ENCODE measurements at places on chromosomes 4 and X.

GRCh38 chr4:39326468-39326977, 39.6 kb downstream of the RFC1 start:
- DNase-seq, result no peak

DNA sequence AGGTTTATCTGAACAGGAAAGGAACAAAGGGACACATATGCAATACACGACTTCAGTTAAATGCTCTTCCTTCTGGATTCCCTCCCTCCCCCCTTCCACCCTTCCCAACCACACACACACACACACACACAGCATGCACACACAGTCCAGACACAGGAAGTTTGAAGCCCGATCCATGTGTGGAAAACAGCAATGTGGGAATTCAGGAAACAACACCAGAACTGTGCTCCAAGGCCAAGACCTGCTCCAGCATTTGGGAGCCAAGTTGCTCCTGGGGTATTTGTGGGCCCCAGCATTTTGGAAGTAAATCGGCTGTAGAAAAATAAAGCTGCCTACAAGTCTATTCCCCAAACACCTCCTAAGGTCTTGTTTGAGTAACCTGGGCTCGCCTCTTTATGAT, 5.6 kb upstream of the AMOT start:
- no peak for DNase-seq

DNA sequence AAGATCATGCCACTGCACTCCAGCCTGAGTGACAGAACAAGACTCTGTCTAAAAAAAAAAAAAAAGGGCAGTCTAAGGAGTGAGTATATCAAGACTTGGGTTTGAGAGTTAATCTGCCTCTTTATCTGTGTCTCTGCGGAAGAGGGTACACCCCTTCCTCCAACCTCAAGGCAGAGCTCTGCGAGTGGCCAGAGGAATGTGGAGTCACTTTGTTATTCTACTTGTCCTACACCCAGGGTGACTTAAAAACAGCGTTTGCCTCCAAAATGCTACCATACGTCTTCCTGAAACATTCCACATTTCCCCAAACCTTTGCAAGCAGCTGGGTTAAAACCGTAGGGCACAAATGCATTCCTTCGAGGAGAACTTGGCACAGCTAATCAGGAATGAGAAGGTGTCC, 199.9 kb downstream of the SHOX start:
- no peak for DNase-seq

GRCh38 chr4:169665046-169665737, 44.8 kb downstream of the CLCN3 start:
- no peak for DNase-seq

DNA sequence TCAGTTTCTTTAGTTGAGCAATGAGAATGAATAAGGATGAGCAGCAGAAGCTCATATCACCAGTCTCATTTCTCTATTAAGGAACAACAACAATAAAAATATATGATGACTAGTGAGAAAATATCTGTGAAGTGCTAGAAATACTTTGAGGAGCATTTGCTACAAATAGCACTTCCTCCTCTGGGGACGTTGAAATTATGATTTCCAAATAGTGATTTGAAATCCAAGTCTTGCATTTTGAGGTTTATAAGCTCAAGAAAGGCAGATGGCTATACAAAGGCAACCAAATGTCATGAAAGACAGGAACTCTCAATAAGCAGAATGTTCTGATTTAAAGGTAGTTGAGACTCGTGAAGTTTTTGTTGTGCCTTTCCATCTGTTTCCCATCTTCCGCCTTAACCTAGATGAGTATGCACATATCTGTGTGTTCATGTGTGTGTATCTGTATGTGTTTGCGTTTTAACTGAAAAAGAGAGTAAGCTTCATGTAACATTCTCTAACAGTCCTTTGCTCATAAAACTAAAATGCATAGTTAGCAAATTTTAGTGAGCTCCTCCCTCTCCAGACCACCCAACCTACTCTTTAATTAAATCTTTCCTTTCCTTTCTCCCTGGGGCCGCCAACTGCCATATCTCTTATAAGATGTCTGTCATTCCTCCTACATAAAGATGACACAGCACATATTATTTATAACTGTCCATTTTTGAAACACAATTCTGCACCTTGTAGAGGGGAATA, 222.6 kb upstream of the RASGEF1B start:
- no peak for DNase-seq

DNA sequence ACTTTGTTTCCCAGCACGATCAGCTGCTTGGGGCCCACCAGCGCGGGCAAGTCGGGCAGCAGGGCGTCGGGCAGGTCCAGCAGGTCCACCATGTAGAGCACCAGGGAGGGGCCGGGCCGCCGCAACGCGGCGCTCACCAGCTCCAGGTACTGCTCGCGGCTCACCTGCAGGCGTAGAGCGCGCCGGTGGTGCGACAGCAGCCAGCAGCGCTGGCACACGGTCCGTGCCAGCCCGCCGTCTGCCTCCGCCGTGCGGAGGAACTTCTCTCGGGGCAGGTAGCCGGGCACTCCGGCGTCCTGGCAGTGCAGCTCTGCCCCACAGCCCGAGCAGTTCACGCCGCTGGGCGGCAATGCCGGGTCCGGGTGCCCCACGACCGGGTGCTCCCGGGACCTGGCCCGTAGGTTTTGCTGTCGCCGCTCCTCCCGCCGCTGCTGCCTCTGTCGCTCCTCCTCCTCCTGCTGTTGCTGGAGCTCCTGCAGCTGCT, 527 bp downstream of the NOA1 start:
- DNase-seq, result peak; percentile 54

DNA sequence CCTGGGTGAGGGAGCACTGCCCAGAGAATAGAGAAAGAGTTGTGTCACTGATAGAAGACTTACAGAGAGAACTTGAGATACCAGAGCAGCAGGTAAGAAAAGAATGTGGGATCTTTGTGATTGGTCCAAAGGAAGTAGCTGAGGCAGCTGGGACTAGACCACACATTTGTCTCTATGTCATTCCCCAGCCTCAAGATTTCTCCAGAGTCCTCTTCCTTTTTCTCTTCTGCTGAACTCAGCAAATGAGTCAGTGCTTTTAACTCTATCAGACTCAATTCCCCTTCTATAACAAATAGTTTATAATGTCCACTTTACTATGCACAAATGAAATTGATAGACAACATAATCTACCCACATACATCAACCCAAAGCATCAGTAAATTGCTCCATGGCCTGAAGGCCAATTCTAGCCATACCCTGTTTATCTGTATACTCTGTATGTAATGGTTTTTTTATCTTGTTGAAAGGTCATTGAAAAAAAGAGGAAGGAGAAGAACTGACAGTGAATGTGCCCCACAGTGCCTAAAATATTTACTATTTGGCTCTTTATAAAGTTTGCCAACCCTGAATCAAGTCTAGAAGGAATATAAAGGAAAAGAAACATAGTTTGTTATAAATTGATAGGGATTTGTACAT, 38.2 kb downstream of the ETDC start:
- DNase-seq, result no peak

- DNase-seq, result no peak
These were observed 113.5 kb upstream of the TMEM164 start for GRCh38 chrX:109889289-109890006.

DNA sequence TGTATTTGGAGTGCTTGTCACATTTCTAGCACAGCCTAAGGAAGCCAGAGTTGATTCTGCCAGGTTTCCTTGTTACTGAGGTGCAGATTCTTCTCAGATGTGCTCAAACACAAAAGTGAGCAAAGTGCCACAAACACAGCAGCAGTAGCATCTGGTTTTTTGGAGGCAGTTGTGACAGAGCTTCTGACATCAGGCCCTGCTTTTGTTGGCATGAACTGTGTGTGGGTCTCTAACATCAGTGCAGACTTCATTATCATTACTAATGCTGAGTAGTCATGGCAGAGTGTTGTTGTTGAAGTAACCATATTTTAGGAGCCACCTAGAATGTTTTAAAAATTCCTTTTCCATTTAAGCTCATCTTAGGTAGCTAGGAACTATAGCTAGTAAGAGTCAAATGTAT, 656.6 kb downstream of the ANKRD50 start:
- DNase-seq, result no peak

DNA sequence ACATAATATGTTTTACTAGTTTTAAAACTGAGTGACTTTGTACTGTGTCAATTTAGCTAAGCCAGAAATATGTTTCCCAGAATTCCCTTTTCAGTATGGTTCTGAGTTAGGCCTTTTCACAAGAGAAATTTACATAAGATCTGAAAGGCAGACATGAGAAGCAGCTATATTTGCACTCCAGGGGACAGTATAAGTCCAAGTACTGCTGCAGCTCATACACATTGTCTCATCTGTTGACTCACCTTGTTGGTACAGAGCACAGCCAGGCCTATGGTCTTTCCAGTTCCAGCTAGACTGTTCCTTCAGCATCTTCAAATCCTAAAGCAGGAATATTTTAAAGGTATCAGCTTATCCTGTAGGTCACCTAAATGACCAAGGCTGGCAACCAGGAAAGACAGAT, 53.5 kb downstream of the BMP3 start:
- no peak for DNase-seq

DNA sequence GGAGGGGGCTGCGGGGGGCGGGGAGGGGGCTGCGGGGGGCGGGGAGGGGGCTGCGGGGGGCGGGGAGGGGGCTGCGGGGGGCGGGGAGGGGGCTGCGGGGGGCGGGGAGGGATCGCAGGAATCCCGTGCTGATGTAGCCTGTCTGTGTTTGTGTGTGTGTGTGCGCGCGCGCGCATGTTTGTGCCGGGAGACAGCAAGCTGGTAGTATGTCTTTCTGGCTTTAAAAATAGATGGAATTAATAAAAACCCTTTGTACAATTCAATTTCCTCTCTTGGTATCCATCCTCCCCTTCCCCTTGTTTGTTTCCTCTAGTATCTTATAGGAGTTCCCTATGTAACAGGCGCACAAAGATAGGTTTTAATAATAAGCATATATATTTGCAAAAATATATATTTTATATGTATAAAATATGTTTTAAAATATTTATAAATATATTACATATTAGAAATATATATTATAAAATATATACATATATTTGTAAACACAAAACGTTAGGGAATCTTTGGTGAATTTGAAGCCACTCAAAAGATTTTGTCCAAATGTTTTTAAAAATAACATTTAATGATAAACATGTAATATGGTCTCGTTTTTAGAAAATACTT, 782 bp downstream of the ARHGAP24 start:
- DNase-seq, result no peak

- no peak for DNase-seq
These were observed 9.0 kb downstream of the GK2 start for GRCh38 chr4:79399076-79399475.

DNA sequence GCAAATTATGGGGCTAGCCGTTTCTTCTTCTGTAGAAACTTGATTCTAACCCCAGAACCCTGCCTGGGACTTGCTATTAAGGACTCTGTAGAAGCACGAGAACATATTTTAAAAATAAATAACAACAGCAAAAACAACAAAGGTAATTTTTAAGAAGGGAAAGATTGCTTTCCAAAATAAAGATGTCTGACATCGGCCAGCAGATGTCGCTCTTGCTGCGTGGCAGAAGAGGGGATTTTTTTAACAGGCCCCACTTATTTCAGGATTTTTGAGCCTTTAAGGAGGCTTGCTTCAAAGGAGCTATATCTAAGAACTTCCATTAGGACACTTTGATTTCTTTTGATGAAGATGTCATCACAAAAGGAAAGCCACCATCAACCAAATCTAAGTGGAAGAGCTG, 62.8 kb upstream of the EGFL6 start:
- peak; percentile 58 for DNase-seq

- DNase-seq, result no peak
These were observed 10.3 kb upstream of the VSIG4 start for GRCh38 chrX:66050140-66050569.

- no peak for DNase-seq
These were observed 14.2 kb upstream of the DCAF4L1 start for GRCh38 chr4:41967392-41967791.

DNA sequence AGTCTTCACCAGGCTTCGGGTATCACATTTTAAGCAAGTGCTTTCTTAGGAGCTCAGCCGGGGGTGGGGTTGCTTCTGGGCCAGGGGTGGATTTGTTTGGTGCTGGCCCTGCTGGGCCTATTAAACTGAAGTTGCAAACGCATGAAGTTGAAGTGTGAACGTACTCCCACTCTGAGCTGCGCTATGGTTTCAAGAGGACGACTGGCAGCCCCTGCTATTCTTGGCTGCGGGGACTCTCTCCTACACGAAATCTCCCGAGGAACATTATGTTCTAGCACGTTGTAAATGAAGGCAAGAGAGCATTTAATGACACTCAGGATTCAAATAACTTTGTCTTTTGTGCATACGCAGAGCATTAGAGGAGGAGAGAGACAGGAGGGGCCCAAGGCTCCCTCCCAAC, 401.3 kb upstream of the BOD1L1 start:
- DNase-seq, result no peak

DNA sequence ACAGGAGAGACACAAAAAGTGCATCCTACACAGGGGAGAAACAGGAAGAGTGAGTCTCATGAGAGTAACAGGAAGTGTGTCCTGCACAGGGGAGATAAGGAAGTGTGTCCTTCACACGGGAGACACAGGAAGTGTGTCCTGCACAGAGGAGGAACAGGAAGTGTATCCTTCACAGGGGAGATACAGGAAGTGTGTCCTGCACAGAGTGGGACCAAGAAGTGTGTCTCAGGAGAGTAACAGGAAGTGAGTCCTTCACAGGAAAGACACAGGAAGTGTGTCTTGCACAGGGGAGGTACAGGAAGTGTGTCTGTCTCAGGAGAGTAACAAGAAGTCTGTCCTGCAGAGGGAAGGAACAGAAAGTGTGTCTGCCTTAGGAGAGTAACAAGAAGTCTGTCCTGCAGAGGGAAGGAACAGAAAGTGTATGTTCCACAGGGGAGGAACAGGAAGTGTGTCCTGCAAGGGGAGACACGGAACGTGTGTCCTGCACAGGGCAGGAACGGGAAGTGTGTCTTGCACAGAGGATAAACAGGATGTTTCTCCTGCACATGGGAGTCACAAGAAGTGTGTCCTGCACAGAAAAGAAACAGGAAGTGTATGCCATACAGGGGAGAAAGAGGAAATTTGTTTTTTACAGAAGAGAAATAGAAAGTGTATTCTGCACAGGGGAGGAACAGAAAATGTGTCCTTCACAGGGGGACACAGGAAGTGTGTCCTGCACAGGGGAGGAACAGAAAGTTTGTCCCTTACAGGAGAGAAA, 102.0 kb downstream of the ARSF start:
- no peak for DNase-seq

DNA sequence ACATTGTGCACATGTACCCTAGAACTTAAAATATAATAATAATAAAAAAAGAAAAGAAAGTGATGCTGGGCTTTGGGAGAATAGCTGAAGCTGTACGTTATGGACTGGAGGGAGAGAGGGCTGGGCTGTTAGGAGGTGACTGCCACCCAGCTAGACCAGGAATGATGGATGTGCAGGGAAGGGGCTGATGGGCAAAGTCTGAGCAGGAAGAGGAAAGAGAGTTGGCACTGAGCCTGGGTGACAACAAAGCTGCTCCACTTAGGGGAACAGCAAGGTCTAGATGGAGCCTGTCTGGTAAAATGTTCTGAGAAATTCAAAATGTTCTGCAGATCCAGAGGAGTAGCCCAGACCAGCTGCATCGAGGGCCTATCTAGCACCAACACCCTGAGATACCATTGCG, 32.3 kb downstream of the MED28 start:
- no peak for DNase-seq

- DNase-seq, result no peak
These were observed 51.9 kb upstream of the SLC6A14 start for GRCh38 chrX:116384406-116384954.

GRCh38 chrX:76172325-76172893, 453 bp upstream of the PBDC1 start:
- DNase-seq, result no peak
